ENCODE measurements at places on chromosomes 3 and 15.

DNA sequence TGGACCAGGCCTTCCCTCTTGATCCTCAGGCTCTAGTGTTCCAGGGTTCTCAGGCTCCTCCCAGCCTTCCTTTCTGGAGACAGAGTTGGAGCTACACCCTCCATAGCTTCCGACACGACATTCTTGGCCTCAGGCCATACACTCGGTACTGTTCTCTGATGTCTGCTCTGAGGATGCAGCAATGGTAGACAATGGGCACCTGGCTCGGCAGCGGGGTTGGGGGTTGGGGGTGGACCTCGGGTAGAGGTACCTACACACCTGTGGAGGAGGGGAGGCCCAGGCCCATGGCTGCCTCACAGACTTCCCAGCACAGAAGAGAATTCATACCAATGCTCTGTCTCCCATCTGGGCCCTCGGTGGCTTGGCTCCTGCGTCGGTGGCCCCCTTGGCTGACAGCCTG lies 21.4 kb downstream of the CCDC13 start:
- DNase-seq, result no peak

DNA sequence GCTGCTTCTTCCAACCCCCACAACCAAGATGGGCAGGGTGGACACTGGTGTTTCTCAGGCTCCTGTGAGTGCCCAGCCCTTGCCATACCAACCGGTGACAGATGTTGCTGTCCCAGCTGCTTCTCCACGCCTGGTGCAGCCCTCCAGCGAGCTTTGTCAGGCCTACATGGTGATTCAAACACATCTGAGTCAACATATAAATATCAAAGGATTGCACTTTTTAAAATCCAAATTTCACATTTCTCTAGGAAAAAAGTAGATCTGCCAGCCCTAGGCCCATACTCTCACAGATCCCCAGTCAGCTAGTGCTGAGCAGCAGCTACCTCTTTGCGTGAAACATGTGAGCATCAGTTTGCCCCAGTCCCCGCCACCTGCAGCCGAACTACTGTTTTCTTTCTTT lies 52.7 kb downstream of the RPN1 start:
- no peak for DNase-seq

GRCh38 chr15:47506329-47507100 lies 210.8 kb upstream of the SEMA6D start:
- DNase-seq, result no peak

- DNase-seq, result no peak
Observed at GRCh38 chr3:157045238-157045850, 114.6 kb downstream of the CCNL1 start.

GRCh38 chr3:53533472-53533871 lies 39.1 kb downstream of the CACNA1D start:
- no peak for DNase-seq

- DNase-seq, result no peak
Observed at GRCh38 chr3:191985691-191986090, 524.7 kb downstream of the PYDC2 start.
